Activated naive CD4-positive, alpha-beta T cell treated with anti-CD3 and anti-CD28 coated beads, Interleukin-2, amount 10 ng/mL, durations not matched to agents 7 days and 5 days (primary cell): ENCODE measurements at places on chromosomes 1 and 21.
A peak's percentile ranks its signal among the peaks of the same experiment; 100 is the strongest.

GRCh38 chr1:53579221-53580008 is 120.2 kb downstream of the DMRTB1 start:
- peaks cover 1% of the 10 kb centered on the region for H3K4me1 ChIP-seq
- no peak overlapping the region for H3K4me3 ChIP-seq
- DNase-seq = no peak
- H3K36me3 ChIP-seq = no peaks in the 10 kb centered on the region

GRCh38 chr1:67748630-67749029 is 63.6 kb downstream of the GADD45A start:
- H3K27ac ChIP-seq = no peak overlapping the region
- no peaks in the 10 kb centered on the region for H3K36me3 ChIP-seq
- no peak for DNase-seq
- no peak overlapping the region for H3K4me3 ChIP-seq
- peaks cover 43% of the 10 kb centered on the region for H3K27me3 ChIP-seq
- H3K4me1 ChIP-seq = peaks cover 22% of the 10 kb centered on the region

DNA sequence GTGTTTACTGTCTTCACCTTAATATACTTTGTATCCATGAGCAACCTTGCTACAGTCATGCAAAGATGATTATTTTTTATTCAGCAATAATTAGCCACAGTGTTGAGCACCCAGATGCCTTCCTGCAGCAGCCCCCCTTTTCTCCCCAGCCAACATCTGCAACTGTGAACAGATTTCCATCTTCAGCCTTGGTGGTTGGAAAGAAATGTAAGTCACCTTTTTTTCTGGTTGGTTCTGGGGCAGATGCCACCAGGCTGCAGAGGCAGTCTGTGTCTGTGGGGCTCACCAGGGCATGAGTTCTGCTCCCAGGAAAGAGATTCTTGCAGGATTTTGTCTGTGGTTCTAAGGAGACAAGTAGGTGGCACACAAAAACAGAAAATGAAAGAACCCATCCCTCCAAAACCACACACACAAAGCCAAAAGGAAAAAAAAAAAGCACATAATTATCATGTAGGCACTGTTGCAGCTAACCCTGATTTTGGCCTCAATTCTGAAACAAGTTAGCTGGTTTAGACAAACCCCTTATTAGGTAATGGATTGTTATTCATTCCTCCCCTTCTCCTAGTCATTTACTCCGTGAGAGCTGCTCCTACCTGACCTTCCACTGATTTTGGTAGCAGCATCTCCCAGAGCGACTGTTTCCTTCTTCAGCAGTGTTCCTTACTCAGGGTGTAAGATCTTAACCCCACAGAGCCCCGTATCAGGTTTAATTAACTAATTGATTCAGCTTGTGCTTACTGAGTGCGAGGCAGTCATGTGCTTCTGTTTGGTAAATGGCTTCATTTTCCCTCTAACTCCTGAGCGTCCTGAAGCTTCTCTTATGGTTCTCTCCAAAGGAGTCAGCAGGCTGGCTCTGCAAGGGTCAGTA is 36.5 kb downstream of the GALNT2 start:
- H3K36me3 ChIP-seq = no peaks in the 10 kb centered on the region
- no peak overlapping the region for H3K4me3 ChIP-seq
- peaks cover 68% of the 10 kb centered on the region for H3K4me1 ChIP-seq
- peak overlapping the region; percentile 60 for H3K27ac ChIP-seq
- no peak for DNase-seq

GRCh38 chr1:40308036-40308727 is 8.9 kb downstream of the COL9A2 start:
- no peak overlapping the region for H3K4me3 ChIP-seq
- peaks cover 4% of the 10 kb centered on the region for H3K27me3 ChIP-seq
- no peak for DNase-seq
- H3K4me1 ChIP-seq = peaks cover 9% of the 10 kb centered on the region
- H3K36me3 ChIP-seq = no peaks in the 10 kb centered on the region

DNA sequence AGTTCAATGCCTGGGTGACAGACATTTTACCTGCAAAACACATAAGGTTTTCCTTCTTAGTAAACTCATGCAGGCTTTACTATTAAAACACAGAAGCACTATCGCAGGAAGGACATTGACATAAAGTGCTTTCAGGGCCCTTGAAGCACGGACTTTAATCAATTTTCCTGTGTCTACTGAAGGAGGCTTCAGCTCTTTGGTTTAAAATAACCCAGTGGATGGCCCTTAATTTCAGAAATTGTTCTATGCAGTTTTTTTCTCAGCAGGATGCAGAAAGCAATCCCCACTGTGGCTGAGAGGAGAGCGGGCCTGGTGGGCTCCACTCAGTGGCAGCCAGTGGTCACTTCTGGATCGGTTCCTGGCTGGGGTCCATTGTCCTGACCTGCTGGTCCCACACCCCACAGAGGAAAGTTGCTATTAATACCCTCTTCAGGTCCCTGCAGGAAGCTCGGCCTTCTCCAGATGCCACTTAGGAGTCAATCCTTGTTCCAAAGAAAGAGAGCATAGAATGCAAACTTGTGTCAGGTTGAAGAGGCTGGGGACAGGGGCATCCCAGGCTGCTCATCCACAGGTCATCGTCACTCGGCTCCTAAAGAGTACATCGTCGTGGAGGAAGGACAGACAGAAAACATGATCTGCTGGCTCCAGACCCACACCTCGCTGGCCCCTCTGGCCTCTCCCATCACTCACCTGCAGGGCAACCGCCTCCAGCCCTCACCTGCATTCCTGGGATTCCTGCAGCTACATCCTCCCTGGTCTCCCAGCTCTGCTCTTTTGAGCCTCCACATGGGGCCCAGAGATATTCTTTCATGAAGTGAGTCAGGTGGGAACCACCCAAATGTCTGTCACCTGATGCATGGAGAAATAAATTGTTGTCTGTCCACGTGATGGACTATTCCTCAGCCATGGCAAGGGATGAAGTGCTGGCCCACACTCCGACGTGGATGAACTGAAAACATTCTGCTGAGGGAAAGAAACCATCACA is 153.1 kb downstream of the PSMG1 start:
- H3K4me1 ChIP-seq = peaks cover 2% of the 10 kb centered on the region
- no peak overlapping the region for H3K4me3 ChIP-seq
- H3K27me3 ChIP-seq = peaks cover 44% of the 10 kb centered on the region
- no peak overlapping the region for H3K27ac ChIP-seq
- no peaks in the 10 kb centered on the region for H3K36me3 ChIP-seq
- no peak for DNase-seq

DNA sequence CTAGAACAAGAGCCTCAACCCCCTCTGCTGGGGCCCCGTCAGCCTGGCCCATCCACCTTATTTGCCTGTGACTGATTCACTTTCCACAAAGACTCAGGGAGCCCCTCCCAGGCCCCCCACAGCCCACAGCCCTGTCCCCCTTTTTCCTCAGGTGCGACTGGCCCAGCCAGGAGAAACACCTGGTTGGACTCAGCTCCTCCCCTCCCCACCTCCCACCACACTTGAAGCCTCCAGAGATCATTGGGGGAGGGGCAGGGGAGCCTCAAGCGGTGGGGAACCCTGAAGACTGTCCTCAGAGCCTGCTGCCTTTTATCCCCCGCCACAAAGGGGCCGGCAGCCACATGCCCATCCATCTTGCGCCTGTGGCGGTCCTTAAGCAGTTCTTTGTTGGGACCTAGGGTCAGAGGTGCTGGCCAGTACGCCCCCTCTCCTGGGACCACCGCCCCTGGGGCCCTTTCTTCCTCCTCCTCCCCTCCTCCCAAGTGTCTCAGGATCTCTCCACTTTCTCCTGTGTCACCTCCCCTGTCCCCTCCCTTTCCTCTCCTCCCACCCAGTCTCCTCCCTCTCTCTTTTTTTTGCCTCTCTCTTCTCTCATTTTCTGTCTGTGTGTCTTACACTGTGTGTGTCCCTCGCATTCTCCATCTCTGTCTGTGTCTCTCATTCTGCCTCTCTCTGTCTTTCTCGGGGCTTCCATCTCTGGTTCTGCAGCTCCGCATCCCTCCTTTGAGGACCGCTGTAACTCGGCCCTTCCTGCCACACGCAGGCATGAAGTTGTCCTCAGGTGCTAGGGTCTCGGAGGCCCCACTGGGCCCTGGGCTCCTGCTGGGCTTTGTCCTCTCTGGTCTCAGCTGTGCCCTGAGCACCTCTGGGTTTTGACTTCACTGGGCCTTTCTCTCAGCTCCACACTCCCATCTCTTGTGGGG is 12.2 kb downstream of the CRABP2 start:
- peak; percentile 40 for DNase-seq
- H3K4me1 ChIP-seq = peaks cover 27% of the 10 kb centered on the region
- H3K27me3 ChIP-seq = peaks cover 85% of the 10 kb centered on the region
- H3K4me3 ChIP-seq = no peak overlapping the region
- H3K27ac ChIP-seq = no peak overlapping the region

DNA sequence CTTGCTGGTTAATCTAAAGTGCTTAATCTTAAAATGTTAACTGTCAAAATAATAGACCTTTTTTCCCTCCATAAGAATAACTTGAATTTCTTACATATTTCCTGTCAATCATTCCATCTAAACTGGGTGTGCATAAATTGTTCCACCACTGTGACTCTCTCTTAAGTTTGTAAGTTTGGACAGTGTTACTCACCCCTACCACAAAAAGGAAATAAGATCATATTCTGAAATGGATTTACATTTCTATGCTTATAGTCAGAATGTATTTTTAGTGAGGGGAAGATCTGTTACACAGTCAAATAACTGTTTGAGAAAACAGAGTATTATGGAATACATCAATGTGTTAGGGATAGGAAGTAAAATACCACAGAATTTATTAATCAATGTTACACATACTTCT is 109.6 kb upstream of the DPYD start:
- no peaks in the 10 kb centered on the region for H3K36me3 ChIP-seq
- H3K4me1 ChIP-seq = no peaks in the 10 kb centered on the region
- DNase-seq = no peak
- no peak overlapping the region for H3K4me3 ChIP-seq

- no peak for DNase-seq
- peaks cover 39% of the 10 kb centered on the region for H3K4me1 ChIP-seq
- no peak overlapping the region for H3K4me3 ChIP-seq
- H3K27ac ChIP-seq = no peak overlapping the region
- no peaks in the 10 kb centered on the region for H3K27me3 ChIP-seq
Measured at GRCh38 chr21:25579226-25580013, 27.9 kb downstream of the MRPL39 start.

GRCh38 chr1:200671235-200671786 is 1.6 kb upstream of the DDX59 start:
- H3K4me1 ChIP-seq = peaks cover 29% of the 10 kb centered on the region
- H3K27ac ChIP-seq = no peak overlapping the region
- H3K27me3 ChIP-seq = no peaks in the 10 kb centered on the region
- peaks cover 6% of the 10 kb centered on the region for H3K36me3 ChIP-seq
- DNase-seq = no peak

GRCh38 chr1:18241891-18242290 is 134.3 kb downstream of the IGSF21 start:
- no peak overlapping the region for H3K4me3 ChIP-seq
- no peaks in the 10 kb centered on the region for H3K4me1 ChIP-seq
- no peak for DNase-seq
- H3K27ac ChIP-seq = no peak overlapping the region
- H3K36me3 ChIP-seq = no peaks in the 10 kb centered on the region

DNA sequence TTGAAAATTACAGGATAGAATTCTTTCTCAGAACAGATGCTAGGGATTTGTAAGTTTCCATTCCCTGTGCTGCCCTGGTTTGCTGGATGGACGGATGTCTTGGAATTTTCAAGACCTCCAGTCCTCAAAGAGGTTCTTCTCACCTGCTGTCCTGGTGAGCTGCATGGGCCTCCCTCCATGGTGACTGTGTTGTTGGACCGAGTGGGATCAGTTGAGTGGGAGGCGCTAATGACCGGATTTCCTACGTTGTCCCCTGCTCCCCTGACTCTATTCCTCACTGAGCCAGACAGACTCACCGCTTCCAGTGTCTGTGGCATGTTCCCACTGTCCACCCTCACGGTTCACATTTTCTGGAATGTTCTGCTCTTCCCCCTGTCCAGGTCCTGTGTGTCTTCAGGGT is 229.8 kb downstream of the CAMTA1 start:
- no peak for DNase-seq
- H3K27me3 ChIP-seq = no peaks in the 10 kb centered on the region
- H3K36me3 ChIP-seq = no peaks in the 10 kb centered on the region
- H3K27ac ChIP-seq = no peak overlapping the region

GRCh38 chr1:164922585-164922984 is 363.6 kb downstream of the PBX1 start:
- H3K27me3 ChIP-seq = no peaks in the 10 kb centered on the region
- no peak for DNase-seq
- no peaks in the 10 kb centered on the region for H3K36me3 ChIP-seq
- no peaks in the 10 kb centered on the region for H3K4me1 ChIP-seq

DNA sequence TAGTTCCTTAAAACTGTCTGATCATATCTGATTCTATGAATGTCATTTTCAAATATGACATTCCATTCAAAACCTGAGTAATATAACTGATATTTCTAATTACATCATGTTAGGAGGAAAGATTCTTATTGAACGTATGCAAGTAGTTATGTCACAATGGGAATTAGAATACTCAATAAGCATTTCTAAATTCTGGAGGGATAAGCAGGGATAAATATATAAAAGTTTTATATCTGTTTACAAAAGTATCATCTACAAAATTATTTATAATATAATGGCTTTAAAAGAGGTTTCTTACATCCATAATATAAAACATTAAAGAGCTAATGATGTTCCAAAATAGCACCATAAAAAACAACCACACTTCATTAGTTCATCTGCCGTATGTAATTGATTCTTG is at the start of gene OR14A2:
OR14A2 (minus strand) TSS at position 101 of the 400 bp plus-strand sequence.
- no peaks in the 10 kb centered on the region for H3K36me3 ChIP-seq
- no peak within 1 kb of the TSS for H3K4me3 ChIP-seq
- no peak within 1 kb of the TSS for H3K27ac ChIP-seq
- DNase-seq = no peak

DNA sequence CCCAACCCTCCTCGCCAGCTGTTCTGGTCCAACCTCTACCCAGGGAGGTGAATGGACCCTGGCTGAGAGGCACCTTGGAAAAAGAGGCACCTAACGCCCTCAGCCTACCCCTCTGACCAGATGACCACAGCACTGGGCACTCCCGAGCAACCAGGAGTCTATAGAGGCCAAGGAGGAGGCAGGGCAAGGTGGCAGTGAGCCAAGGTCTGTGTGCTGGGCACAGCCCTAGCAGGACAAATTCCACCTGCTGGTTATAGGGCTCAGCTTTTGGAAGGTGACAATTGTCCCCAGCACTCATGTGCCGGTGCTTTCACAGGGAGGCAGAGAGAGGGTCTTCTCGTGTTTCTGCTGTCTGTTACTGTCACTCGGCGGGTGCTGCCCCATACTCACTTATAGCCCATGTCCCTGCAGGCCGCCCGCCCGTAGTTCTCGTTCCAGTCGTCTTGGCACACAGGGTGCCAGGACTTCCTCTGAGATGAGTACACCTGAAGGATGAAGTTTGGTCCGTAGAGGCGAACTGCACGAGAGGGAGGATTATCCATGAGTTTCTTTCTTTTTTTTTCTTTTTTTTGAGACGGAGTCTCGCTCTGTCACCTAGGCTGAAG is 27.8 kb downstream of the TMPRSS2 start:
- no peaks in the 10 kb centered on the region for H3K36me3 ChIP-seq
- no peak overlapping the region for H3K27ac ChIP-seq
- H3K4me3 ChIP-seq = no peak overlapping the region
- peaks cover 44% of the 10 kb centered on the region for H3K27me3 ChIP-seq

GRCh38 chr1:28282426-28283407 is 23.4 kb downstream of the SESN2 start:
- H3K36me3 ChIP-seq = peaks cover 19% of the 10 kb centered on the region
- no peak for DNase-seq
- peak overlapping the region; percentile 74 for H3K27ac ChIP-seq
- no peak overlapping the region for H3K4me3 ChIP-seq
- peaks cover 22% of the 10 kb centered on the region for H3K4me1 ChIP-seq
